Ecto neural progenitor cell (in vitro differentiated cells): ENCODE measurements at places on chromosomes 11 and 22.

GRCh38 chr22:46696229-46696518 is 41.9 kb downstream of the CERK start:
- no peak for DNase-seq

GRCh38 chr11:64355078-64355940 is 3.7 kb upstream of the RPS6KA4 start:
- DNase-seq = peak; percentile 85

DNA sequence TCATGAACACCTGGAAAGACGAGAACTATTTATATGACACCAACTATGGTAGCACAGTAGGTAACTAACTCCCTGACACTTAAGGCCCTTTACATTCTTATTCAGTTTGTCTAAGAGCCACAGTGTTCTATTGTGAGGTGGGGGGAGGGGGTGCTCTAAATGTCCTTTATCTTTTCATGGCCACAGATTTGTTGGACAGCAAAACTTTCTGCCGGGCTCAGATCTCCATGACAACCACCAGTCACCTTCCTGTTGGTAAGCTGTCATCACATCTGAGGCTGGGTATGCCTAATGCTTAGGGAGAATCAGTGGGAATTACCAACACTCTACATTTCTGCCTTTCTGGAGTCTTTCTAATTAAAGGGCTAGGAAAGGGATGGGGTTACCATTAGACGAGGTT is 30.7 kb downstream of the EHF start:
- no peak for DNase-seq

GRCh38 chr22:45546333-45547015 is 43.8 kb downstream of the FBLN1 start:
- DNase-seq = no peak

GRCh38 chr11:40130427-40130826 is 1329.0 kb downstream of the LRRC4C start:
- peak; percentile 54 for DNase-seq
